ENCODE measurements at places on chromosomes 3 and 15.

GRCh38 chr3:16113704-16114103 lies 60.8 kb upstream of the GALNT15 start:
- DNase-seq: no peak

GRCh38 chr15:39777496-39777895 lies 5.1 kb downstream of the FSIP1 start:
- no peak for DNase-seq

- no peak for DNase-seq
Observed at GRCh38 chr3:47404431-47404876, 23.6 kb downstream of the PTPN23 start.

DNA sequence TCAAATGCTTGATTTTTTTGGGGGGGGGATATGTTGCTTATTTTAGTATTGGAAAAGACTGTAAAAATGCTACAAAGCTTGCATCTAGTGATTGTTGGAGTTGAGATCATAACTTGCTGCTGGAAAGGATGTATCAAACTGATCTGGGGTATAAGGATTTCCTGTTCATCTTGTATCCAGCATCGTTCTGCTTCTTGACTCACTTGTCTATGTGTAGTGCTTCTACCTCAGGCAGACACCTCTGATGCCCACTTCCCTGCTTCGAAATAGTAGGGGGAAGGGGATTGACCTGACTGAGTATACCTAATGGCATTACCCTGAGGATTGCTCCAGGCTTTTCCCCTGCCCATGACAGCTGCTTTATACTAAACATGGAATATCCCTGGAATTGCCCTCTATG lies 42.7 kb downstream of the STT3B start:
- no peak for DNase-seq

DNA sequence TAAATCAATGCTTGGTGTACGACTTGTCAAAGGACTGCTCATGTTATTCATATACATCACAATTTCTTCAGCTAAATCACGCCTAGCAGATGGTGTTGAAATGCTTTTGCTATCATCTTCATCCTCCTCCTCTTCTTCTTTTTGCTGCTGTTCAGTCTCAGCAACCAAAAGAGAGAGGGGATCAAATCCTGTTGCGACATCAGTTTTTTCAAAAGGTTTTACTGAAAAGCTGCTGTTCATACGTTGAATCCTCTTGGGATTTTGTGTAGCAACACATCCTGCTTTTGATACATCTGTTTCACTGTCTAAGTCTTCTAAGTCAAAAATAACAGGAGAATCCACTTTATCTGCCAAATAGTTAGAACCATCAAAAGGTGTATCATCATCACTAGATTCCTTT lies 69.0 kb downstream of the SLC24A1 start:
- DNase-seq: no peak

- no peak for DNase-seq
Observed at GRCh38 chr15:78265752-78266224, 1.4 kb downstream of the DNAJA4 start.

DNA sequence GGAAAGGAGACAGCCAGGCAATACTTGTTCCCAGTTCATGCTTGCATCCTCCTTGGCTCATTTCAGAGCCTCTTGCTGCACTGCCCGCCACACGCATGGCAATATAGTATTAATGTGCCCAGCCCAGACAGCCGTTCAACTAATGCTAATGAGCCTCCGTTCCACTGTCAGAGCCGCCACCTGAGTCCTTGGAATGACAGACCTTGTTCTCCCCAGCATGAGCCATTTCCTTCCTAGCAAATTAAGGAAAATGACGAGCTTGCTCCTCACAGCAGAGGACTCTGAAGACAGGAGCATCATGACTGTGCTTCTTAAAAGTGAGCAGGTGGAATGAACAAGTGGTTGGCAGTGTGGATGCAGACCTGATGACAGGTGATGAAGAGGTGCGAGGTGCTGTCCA lies 10.8 kb upstream of the LRRC15 start:
- DNase-seq: no peak
